Panc1 (cell line): ENCODE measurements at places on chromosomes 3 and 15. TPM values are rescaled to one million over a fixed set of nuclear protein-coding genes. Genes with fewer than 3 reads are reported as not detected.

Gene SLC41A3
- 39.0 TPM for total RNA-seq

DNA sequence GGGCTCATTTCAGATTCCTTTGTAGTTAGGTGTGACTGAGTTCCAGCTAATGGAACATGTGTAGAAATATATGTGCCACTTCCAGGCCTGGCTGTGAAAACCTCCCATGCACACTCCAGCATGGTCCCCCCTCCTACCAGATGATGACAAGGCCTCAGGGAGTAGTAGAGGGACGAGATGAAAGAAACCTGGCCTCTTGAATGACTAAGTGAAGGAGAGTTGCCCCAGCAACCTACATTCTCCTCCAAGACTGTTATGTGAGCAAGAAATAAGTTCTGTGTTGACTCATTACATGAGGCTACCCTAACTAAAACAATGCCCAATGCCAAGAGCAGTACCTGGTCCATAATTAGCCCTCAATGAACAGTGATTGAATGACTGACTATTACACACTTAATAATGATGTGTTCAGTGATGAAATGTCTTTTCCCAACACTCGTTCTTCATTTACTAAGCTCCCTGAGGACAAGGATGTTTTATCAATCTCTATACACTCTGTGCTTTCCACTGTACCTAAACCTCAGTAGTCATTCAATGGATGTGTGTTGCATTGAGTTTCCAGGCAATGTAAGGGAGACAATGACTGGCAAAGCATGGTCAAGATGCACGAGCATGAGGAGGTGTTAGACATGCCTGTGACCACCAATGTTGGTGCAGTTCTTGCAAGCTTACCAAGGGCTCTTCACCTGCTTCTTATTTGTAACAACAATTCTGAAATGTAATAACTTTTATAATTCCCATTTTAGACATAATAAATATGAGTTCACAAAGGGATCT is 62.0 kb upstream of the BCL6 start:
- DNase-seq = no peak
- peak overlapping the region; percentile 60; the same call in 1 of the 2 replicates for H3K27ac ChIP-seq
- no peaks in the 10 kb centered on the region; the same call in 1 of the 2 replicates for H3K27me3 ChIP-seq
- H3K4me1 ChIP-seq = peaks cover 25% of the 10 kb centered on the region
- H3K36me3 ChIP-seq = no peaks in the 10 kb centered on the region
- no peak overlapping the region for H3K4me3 ChIP-seq

Gene IL20RB
- 1.7 TPM for total RNA-seq

DNA sequence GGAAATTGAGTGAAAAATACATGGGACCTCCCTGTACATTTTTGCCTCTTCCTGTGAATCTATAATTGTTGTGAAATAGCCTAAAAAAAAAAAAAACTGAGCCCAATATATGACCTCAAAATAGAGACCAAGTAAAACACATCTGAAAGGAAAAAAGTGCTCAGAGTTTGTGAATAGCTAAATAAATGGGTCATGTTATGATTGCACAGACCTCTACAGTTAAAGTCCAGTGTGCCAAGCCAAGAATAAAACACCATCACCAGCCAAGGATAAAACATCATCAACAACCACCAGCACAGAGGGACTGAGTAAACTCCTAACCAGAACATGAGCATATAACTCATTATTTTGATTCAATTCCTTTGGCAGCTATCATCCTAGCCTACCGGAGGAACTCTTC is 115.6 kb upstream of the AGTR1 start:
- H3K27ac ChIP-seq = no peak overlapping the region
- no peaks in the 10 kb centered on the region for H3K36me3 ChIP-seq
- DNase-seq = no peak
- no peak overlapping the region for H3K4me3 ChIP-seq
- no peaks in the 10 kb centered on the region for H3K4me1 ChIP-seq

DNA sequence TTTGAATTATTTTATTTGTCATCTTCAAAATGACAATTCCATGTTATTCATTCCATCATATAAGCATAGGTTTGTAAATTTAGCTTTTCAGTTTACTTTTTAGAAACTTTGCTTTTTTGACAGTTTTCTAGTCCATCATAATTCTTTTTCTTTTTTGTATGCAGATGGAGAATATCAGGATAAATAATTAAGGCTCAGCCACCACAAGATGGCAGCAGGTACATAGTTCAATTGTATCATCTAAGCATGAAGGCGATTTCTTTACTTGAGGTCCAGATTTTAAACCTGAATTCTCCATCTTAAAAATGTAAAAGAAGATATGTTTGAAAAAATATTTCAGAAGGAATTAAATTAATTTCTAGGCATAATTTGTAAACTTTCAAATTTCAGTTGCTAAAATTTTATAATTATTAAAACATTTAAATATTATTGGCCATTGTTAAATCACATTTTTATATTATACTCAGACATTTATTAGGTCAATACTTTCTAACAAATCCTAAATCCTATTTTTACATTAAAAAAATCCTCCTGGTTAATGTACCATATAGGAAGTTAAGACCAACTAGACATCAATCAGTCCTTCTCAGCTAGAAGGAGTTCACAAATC is 15.1 kb downstream of the PLSCR5 start:
- H3K27me3 ChIP-seq = no peaks in the 10 kb centered on the region; the same call in 1 of the 2 replicates
- no peak overlapping the region for H3K27ac ChIP-seq
- no peaks in the 10 kb centered on the region for H3K4me1 ChIP-seq
- H3K4me3 ChIP-seq = no peak overlapping the region
- no peaks in the 10 kb centered on the region for H3K36me3 ChIP-seq

DNA sequence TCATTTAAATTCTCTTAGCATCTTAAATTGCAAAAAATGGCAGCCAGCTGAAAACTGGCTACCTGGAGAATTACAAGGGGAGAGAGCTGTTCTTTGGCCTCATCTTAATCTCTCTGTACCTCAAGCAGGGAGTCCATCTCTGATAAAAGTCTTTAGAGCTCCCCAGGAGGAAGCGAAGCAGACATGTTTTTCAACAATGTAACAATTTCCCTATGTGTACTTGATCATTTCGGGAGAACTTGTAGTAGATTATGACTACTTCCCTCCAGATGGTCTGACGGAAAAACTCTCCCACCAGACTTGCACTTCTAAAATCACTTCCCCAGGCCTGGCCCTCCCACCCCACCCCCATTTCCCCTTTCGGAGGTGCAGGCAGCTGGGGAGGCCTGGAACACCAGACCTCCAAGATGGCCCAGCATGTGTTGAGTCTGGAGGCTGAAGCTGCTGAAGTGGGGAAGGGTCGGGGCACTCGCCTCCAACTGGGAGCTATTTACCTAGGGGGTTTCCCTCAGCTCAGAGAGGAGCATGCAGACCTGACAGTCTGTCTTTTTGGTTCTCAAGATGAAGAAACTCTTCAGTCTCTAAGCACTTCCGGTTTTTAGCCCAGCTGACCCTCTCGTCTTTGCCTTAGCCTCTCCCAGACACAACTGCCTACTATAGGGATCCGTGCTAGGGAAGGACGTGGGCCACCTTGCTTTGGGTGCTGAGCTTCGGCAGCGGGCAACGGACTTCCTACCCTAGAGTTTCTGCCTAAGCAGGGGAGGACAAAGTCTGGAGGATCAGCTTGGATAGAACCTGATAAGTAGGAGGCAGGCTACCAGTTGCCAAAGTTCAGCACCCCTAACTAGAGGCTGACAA is 164.0 kb upstream of the TBL1XR1 start:
- H3K27ac ChIP-seq = peak overlapping the region; percentile 99
- no peak overlapping the region for H3K4me3 ChIP-seq
- H3K27me3 ChIP-seq = no peaks in the 10 kb centered on the region
- H3K36me3 ChIP-seq = no peaks in the 10 kb centered on the region

Gene MTFMT
- total RNA-seq = 19.4 TPM

Gene BSN
- total RNA-seq = 0.87 TPM

- no peak overlapping the region for H3K4me3 ChIP-seq
- no peaks in the 10 kb centered on the region for H3K36me3 ChIP-seq
- H3K27me3 ChIP-seq = no peaks in the 10 kb centered on the region
- H3K27ac ChIP-seq = no peak overlapping the region
Measured at GRCh38 chr15:63818191-63818590, 15.6 kb downstream of the HERC1 start.

DNA sequence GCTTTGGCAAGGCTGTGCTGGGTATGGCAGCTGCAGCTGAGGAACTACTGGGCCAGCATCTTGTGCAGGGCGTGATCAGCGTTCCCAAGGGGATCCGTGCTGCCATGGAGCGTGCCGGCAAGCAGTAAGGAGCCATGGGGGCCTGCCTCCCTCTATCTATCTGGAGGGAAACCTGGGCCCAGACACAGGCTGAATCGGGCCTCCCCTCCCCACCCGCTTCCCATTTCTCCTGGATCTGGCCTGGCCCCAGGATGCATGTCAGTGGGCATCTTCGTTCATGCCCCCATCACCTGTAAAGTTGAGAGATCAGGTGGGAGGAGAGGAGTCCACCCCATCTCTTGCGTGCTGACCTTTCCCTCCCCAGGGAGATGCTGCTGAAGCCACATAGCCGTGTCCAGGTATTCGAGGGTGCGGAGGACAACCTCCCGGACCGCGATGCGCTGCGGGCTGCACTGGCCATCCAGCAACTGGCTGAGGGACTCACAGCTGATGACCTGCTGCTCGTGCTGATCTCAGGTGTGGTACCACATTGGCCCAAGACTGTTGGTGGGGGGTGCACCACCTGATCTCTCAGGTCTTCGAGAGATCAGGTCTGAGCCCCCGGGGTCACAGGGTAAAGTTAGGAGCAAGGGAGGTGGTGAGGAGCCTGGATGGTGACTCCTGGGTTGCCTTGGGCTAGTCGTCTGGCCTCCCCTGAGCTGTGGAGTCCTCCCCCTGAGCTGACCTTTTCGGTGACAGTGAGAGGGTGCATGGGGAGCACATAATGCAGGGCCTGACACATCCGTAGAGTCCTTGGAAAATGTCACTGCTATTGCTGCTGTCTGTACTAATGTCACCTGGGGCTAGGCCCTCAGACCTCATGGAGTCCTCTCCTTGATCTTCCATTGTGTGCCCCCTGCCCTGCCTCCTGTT is 3.2 kb downstream of the GLYCTK start:
- no peak overlapping the region for H3K4me3 ChIP-seq
- H3K27ac ChIP-seq = no peak overlapping the region
- peaks cover 3% of the 10 kb centered on the region; the same call in 1 of the 2 replicates for H3K4me1 ChIP-seq

DNA sequence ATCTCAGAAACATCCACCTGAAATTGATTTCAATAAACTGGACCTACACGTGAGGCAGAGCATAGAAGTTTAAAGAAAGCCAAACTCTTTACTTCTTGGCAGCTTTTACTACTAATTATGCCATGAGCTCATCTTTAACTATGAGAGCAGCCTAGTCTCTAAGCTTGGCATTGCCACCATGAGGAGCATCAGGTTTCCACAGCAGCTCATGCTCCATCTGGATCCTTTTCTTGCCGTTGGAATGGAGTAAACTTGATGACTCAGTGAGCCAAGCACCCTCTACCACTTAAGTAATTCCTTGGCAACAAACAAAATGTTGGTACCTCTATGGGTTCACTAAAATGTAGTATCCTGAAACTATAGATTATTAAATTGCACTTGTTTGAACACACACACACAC is 583.2 kb downstream of the EPHA3 start:
- H3K36me3 ChIP-seq = no peaks in the 10 kb centered on the region
- no peak overlapping the region for H3K27ac ChIP-seq
- no peak overlapping the region for H3K4me3 ChIP-seq
- no peaks in the 10 kb centered on the region for H3K4me1 ChIP-seq

- no peak overlapping the region for H3K27ac ChIP-seq
- no peak overlapping the region for H3K4me3 ChIP-seq
- no peaks in the 10 kb centered on the region for H3K27me3 ChIP-seq
- peaks cover 14% of the 10 kb centered on the region for H3K4me1 ChIP-seq
Measured at GRCh38 chr3:23824699-23825444, 19.1 kb downstream of the UBE2E1 start.

DNA sequence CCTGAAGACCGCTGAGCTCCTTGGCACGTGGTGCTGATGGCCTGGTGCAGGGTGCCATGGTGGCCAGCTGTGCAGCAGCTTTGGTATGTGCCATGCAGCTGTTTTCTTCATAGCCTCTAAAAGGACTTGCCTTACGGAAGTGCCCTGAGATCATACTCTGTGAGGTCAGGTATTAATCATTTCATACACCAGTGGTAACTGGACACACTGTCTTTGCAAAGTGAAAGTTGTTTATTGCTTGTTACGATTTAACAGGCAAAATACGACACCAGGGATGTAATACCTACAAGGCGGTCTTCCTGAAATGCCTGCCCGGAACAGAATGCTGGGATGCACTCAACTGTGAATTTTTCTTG is 184.6 kb downstream of the ATP10A start:
- DNase-seq = no peak
- no peaks in the 10 kb centered on the region for H3K27me3 ChIP-seq
- H3K4me1 ChIP-seq = no peaks in the 10 kb centered on the region
- H3K27ac ChIP-seq = no peak overlapping the region
- no peaks in the 10 kb centered on the region for H3K36me3 ChIP-seq

GRCh38 chr15:45729141-45729540 is 94.3 kb downstream of the SQOR start:
- H3K27ac ChIP-seq = no peak overlapping the region
- H3K4me3 ChIP-seq = no peak overlapping the region
- DNase-seq = no peak
- no peaks in the 10 kb centered on the region for H3K27me3 ChIP-seq
- H3K4me1 ChIP-seq = no peaks in the 10 kb centered on the region

Gene SKOR1
- total RNA-seq = 0.21 TPM

- H3K4me3 ChIP-seq = no peak overlapping the region
- DNase-seq = no peak
- no peak overlapping the region for H3K27ac ChIP-seq
Measured at GRCh38 chr15:81642451-81642990, 268.5 kb upstream of the TMC3 start.

DNA sequence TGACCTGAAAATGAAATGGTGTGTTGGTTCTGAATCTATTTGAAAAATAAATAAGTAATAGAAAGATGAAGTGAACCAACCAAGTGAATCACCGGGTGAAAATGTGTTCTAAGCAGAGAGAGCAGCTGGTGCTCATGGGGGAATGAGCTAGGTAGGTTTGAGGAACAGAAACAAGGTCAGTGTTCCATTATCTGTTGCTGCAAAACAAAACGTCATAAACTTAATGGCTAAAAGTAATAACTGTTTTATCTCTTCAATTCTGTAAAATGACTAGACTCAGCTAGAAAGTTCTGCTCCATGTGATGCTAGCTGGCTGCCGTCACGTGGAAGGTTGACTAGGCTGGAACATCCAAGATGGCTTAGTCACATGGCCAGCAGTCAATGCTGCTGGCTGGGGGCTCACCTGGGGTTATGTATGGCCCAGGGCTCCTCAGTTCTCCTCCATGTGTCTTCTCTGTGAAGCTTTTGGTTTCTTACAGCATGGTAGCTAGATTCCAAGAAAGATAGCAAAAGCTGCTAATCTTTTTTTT is 13.3 kb upstream of the SH3BP5 start:
- no peak for DNase-seq
- H3K4me3 ChIP-seq = no peak overlapping the region
- H3K27ac ChIP-seq = no peak overlapping the region
- H3K4me1 ChIP-seq = no peaks in the 10 kb centered on the region
- H3K36me3 ChIP-seq = no peaks in the 10 kb centered on the region
- no peaks in the 10 kb centered on the region for H3K27me3 ChIP-seq

GRCh38 chr3:185623939-185624665 is 38.0 kb downstream of the SENP2 start:
- H3K4me1 ChIP-seq = no peaks in the 10 kb centered on the region
- no peaks in the 10 kb centered on the region; the same call in 1 of the 2 replicates for H3K36me3 ChIP-seq
- H3K27ac ChIP-seq = no peak overlapping the region
- no peak for DNase-seq
- H3K4me3 ChIP-seq = no peak overlapping the region
